ENCODE measurements at places on chromosomes 1 and 21.
A peak's percentile ranks its signal among the peaks of the same experiment; 100 is the strongest.

GRCh38 chr21:42690586-42690985, 37.2 kb downstream of the PDE9A start:
- no peak for DNase-seq

- DNase-seq, result no peak
These were observed 220.5 kb upstream of the MAP1LC3C start for GRCh38 chr1:242219298-242219901.

DNA sequence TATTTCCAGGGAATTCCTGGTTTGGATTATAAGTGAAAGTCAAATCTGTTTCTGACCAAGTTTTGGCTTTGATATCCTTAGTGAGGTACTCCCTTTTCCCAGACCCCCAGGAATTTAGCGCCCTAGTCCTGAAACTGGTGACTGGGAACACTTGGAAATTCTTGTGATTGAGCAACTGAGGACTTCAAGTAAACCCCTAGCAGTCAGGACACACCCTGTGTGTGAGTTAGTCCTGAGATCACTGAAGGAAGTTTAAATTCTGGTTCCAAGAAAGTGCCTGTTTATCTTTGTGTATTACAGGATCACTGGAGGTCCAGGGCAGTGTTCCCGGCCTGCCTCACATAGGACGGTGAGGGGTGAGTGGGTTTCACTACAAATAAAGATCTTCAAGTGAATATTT, 95.1 kb upstream of the F3 start:
- no peak for DNase-seq

- no peak for DNase-seq
These were observed 1133.7 kb upstream of the NCAM2 start for GRCh38 chr21:19864476-19864875.

DNA sequence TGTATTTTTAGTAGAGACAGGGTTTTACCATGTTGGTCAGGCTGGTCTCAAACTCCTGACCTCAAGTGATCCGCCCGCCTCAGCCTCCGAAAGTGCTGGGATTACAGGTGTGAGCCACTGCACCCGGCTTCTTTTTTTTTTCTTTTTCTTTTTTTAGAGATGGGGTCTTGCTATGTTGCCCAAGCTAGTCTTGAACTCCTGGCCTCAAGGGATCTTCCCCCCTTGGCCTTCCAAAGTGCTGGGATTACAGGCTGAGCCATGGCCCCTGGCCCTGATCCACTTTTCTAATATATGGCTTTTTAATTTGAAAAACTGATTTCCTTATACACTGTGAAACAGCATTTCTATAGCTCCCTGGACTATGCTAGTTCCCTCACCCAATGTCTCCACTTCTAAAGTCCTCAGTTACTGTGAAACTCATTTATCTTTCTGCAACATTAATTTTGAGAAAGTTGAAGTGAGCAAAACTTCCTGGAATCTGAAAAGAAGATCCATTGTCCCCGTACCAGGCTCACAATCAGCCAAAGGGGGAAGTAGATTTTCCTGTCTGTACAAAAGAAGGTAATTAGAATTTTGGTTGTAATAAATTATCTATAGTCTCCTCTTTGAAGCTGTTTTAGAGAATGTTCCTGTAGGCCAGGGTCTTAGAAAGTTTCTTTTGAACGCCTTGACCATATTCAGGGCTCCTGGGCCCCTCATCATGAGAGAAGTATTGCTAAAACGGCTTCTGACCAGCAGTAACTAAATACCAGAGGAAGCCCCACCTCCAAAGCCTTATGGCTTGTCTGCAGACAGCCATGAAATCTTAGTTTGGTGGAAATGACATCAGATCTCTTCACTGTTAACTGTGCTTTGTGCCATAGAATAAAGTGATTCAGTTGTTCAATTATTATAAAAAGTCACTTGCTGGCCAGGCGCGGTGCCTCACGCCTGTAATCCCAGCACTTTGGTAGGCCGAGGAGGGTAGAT, 34.9 kb downstream of the DEGS1 start:
- no peak for DNase-seq

DNA sequence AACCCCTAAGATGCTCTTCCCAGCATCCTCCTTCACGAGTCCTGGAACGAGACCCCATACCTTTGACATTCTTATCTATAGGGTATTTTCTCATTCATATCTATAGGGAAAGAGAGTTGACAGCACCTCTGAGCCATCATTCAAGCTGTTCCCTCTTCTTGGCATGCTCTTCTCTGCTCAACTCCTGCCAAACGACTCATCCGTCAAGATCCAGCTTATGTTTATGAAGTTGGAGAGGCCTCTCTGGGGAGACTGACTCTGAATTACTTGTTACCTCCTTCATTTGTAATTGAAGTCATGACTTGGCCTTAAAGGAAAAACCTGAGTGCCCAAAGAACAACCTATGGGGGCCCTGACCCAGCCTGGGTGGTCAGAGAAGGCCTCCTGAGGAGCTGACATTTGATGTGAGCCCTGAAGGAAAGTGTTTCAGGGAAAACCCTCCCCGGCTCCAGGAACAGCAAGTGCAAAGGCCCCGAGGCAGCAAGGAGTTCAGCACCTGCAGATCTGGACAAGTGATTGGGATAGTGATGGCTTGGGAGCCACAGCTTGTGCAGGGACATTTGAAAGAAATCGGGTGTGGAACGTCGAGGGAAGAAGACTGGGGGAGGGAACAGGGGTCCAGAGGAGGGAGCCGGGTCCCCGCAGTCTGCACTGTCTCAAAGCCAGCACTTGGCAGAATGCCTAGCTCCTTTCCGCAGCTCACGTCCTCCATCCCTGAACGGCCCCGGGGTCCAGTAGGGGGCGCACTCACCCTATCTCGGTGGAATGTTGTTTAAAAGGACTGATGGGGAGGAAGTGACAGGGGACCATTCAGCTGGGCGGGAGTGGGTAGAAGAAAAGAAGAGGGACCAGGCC, 14.0 kb upstream of the CDA start:
- DNase-seq, result peak; percentile 34

- DNase-seq, result no peak
These were observed 35.8 kb downstream of the TESK2 start for GRCh38 chr1:45455162-45455561.

DNA sequence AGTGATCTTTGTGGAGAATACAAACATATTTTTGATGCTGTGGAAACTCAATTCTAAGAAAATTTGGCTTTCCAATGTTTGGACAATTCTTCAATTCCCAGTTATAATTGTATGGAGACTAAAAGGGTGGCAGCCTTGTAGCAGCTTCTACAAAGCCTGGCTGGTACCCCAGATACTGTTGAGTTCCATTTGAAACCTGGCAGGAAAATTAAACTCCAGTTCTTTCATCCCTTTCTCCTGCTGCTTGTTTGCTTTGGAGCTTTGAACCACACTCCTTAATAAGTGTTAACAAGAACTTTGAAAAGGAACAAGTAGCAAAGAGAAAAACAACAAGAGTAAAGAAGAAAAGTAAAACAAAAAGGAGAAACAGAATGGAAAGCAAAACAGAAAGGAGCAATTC, 172.6 kb upstream of the ADAMTS5 start:
- DNase-seq, result no peak

- no peak for DNase-seq
These were observed 248.4 kb downstream of the PRDM2 start for GRCh38 chr1:13948396-13948795.

- DNase-seq, result no peak
These were observed 2.3 kb downstream of the SLC2A5 start for GRCh38 chr1:9066945-9067807.

- no peak for DNase-seq
These were observed 42.4 kb downstream of the ATP6V1G3 start for GRCh38 chr1:198498103-198498385.

- DNase-seq, result no peak
These were observed 16.5 kb downstream of the TRIT1 start for GRCh38 chr1:39866767-39867166.

DNA sequence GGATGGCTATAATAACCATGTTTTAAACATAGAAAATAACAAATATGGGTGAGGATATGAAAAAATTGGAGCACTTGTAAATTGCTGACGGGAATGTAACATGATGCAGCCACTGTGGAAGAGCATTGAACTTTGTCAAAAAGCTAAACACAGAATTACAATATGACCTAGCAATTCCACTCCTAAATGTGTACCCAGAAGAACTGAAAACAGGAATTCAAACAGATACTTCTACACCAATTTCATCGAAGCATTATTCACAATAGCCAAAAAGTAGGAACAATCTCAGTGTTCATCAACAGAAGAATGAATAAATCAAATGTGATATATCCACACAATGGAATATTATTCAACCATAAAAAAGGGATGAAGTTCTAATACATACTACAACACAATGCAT, 32.7 kb upstream of the COA6 start:
- no peak for DNase-seq

Data from activated naive CD4-positive, alpha-beta T cell treated with anti-CD3 and anti-CD28 coated beads, Interleukin-2, amount 50 U/mL, for 16 hours (primary cell).